Stimulated activated CD4-positive, alpha-beta T cell treated with anti-CD3 and anti-CD28 coated beads, TNF-alpha, amount 100 ng/mL, for 24 hours (primary cell): ENCODE measurements at places on chromosomes 5 and 9.

DNA sequence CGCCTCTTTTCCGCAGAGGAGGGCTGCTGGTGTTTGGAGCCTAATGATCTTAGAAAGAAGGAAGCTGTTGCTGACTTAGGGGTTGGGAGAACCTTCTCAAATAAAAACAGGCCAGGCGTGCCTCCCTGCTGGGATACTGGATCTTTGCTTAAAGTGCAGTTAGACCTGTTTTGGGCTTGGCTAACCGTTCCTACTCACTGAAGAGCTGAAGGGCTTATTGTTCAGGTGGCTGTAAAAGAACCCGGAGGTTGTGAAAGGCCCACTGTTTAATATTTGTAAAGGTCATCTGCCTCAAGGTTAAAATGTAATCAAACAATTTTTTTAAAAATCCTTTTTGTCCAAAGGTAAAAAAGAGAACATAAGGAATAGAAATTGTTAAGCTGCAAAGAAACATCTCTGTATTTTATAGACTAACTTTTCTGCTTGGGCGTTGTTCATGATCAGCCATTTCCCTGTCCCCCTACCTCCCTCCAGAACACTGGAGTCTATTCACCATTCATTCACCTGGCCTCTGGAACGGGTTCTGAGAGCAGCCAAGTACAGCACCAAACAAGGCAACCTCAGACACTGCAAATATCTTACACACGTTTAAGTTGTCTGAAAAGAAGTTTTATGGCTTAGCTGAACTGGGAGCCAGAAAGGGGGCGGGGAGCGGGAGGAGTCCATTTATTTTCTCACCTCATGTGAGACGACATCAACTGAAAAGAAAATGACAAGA lies 18.6 kb upstream of the MTMR12 start:
- DNase-seq = no peak

GRCh38 chr5:61824396-61824795 lies 481.6 kb upstream of the KIF2A start:
- DNase-seq = no peak

DNA sequence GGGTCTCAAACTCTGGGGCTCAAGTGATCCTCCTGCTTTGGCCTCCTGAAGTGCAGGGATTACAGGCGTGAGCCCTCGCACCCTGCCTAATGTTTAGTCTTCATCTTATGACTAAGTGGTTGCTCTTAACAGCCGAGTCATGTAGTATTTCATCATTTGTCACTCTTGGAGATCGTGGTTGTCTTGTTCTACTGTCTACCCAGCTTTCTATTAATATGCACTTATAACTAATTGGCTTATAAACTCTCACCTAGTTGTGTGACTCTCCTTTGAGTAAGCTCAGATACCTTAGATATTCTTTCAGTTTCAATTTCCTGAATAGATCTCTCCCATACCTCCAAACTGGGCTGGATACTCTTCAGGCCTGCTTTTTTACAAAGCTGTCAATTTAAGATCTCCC lies 19.9 kb downstream of the SLC44A1 start:
- DNase-seq = no peak

GRCh38 chr9:27112235-27112634 lies 3.2 kb downstream of the TEK start:
- DNase-seq = no peak

GRCh38 chr5:116305899-116306298 lies 221.1 kb downstream of the COMMD10 start:
- no peak for DNase-seq

DNA sequence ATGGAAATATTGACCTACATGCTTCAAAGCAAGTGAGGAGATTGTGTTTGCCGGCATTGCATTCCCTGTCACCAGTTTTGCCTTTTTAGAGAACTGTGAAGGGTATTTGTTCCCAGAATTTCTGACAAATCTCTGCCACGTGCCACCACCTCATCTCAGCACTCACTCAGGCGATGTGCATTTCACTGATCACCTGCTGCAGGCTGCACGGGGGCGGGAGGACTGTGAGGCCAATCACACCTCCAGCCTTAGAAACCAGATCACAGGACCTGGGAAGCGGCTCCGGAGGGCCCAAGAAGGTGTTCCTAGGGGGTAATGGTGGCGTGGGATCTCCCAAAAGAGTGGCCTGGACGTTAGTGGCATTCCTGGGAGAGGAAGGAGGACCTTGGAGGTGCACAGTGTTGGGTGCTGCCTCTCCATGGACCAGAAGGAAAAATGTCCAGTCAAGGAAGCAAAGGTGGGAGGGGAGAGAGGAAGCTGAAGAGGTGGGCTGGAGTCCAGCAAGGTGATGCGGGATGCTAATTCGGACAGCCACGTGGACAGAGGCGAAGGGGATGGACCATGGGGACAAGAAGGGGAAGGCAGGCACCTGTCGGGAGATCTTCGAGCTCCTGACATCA lies 63.6 kb upstream of the OLFM1 start:
- no peak for DNase-seq

DNA sequence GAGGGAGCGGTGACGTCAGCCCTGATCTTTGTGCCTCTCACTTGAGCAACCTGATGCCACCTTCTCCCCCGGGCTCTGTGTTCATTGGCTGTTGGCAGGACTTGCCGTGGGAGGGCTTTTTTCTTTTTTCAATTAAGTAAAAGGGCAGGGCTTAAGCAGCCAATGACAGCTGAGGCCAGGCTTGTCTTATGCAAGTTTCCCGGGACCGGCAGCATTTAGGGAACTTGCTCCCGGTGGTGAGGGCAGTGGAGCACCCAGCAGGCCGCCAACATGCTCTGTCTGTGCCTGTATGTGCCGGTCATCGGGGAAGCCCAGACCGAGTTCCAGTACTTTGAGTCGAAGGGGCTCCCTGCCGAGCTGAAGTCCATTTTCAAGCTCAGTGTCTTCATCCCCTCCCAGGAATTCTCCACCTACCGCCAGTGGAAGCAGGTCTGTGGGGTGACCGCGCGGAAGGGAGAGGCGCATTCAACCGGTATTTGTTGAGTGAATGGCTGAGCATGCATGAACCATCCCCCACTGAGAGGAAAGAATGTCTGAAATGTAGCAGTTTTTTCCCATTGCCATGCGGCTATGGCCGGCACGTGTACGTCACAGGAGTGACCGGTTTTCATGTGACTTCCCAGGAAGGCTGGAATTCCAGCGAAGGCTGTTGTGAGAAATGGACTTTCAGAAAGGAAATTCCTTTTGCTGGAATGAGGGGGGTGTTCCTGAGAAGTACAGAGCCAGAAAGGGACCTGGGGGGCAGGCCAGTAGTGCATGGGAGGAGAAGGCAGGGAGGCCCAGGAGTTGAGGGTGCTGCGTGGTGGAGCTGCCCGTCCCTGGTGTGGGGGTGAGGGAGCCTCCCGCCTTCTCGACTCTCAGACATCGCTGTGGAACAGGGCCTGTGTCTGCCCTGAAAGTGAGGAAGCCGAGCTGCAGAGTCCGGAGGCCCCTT lies 29.0 kb downstream of the PTGES2 start:
- peak; percentile 34 for DNase-seq

GRCh38 chr5:160119905-160120266 lies 636 bp upstream of the PWWP2A start:
- no peak for DNase-seq

GRCh38 chr5:72786676-72787075 lies 29.8 kb upstream of the TNPO1 start:
- DNase-seq = no peak

- no peak for DNase-seq
These were observed 130.3 kb downstream of the NSG2 start for GRCh38 chr5:174175716-174176268.

DNA sequence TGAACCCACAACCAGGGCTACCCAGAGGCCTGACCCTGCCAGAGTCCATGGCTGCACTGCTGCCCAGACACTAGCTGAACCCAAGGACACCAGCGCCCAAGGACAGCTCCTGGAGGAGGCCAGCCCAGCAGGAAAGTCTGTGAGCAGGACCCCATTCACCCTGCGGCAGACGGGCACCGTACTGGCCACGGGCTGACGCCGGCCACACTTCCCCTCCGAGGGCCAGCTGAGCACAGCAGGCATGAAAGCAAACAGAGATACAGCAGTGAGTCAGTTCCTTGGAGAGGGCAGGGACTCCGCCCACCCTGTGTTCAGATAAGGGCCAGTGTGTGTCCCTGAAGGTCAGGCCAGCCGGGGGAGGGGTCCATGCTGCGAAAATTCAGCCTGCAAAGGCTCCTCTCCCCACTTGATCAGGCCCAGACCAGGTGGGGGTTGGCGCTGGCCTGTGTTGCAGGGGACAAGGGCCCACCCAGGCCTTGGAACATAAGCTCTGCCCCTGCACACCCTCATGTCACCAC lies 3.2 kb downstream of the RNF208 start:
- no peak for DNase-seq

GRCh38 chr9:105928416-105928815 lies 234.1 kb downstream of the TMEM38B start:
- no peak for DNase-seq

DNA sequence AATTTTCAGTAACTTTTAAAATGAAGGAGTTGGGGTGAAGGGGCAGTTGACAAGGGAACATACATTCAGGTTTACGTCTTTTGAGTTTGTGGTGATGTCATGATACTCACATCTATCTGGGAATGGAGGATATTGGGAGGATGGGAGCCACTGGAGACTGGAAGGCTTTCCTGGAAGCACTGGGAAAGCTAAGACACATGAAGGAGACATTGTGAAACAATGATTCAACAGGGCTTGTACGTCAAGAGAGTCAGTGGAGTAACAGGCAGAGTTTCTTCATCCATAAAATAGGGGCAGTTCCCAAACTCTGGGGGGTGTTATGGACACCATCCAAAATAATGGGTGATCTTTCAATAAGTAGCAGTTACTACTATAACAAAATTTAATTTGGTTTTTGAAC lies 572.8 kb downstream of the CCDC171 start:
- DNase-seq = no peak

DNA sequence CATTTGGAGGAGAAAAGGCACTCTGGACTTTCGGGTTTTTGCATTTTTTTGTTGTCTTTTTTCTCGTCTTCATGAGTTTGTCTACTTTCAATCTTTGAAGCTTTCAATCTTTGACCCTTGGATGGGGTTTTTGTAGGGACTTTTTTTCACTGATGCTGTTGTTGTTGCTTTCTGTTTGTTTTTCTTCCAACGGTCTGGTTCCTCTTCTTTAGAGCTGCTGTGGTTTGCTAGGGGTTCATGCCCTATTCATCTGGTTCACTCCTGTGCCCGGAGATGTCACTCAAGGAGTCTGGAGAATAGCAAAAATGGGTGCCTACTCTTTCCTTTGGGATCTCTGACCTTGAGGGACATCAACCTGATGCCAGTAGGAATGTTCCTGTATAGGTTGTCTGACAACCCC lies 378.6 kb upstream of the TYRP1 start:
- no peak for DNase-seq
